ENCODE measurements at places on chromosomes 3 and 15. TPM values are rescaled to one million over a fixed set of nuclear protein-coding genes. Genes with fewer than 3 reads are reported as not detected.

Gene MED12L
- 0.26 TPM for total RNA-seq

Gene NUP210
- 171 TPM for total RNA-seq

Gene BLM
- 33.6 TPM for total RNA-seq

Gene RASL12
- not detected for total RNA-seq

Gene TBC1D21
- total RNA-seq = not detected

Gene PTH1R
- not detected for total RNA-seq

Gene ABHD2
- 64.5 TPM for total RNA-seq

Gene ZNF662
- 0.71 TPM for total RNA-seq

Gene MEGF11
- not detected for total RNA-seq

Gene SST
- total RNA-seq = not detected

Gene ENTPD3
- not detected for total RNA-seq

Gene MFAP1
- 26.1 TPM for total RNA-seq

Gene HCLS1
- total RNA-seq = 343 TPM

Gene TNNC1
- total RNA-seq = 2.1 TPM

Gene CPNE4
- total RNA-seq = not detected

Gene BTLA
- 72.1 TPM for total RNA-seq

Gene LYZL4
- not detected for total RNA-seq

Gene REC114
- not detected for total RNA-seq

Gene PDCD6IP
- 181 TPM for total RNA-seq

Gene HDC
- total RNA-seq = not detected

Gene CLDN18
- not detected for total RNA-seq

Gene HTR3E
- total RNA-seq = not detected

Gene GCNT3
- not detected for total RNA-seq

Gene CCR1
- 1.5 TPM for total RNA-seq

Gene FMN1
- total RNA-seq = not detected

Gene PARP3
- total RNA-seq = 23.2 TPM

Gene SLC22A14
- not detected for total RNA-seq

Gene GATA2
- not detected for total RNA-seq

Gene SRGAP3
- total RNA-seq = 5.8 TPM

Gene CHRNA5
- 1.4 TPM for total RNA-seq

Gene CD276
- total RNA-seq = 0.20 TPM

Gene HDDC3
- 29.2 TPM for total RNA-seq

Gene PRR20G
- total RNA-seq = not detected

Gene PML
- total RNA-seq = 92.3 TPM

Gene C2CD4A
- total RNA-seq = not detected

Gene VWA5B2
- not detected for total RNA-seq

Gene SLC25A38
- total RNA-seq = 38.6 TPM

Gene NLGN1
- not detected for total RNA-seq

Gene ASB14
- total RNA-seq = not detected

Gene DOCK3
- 1.4 TPM for total RNA-seq

Gene KBTBD13
- not detected for total RNA-seq

Gene UBA7
- 207 TPM for total RNA-seq

Gene FGF7
- total RNA-seq = not detected

Gene ZBTB20
- total RNA-seq = 12.0 TPM

Gene ANKRD63
- 0.23 TPM for total RNA-seq

Gene CCDC13
- total RNA-seq = 0.28 TPM

Gene NFKBIZ
- 74.8 TPM for total RNA-seq

Gene ATG7
- 25.0 TPM for total RNA-seq

Gene KNL1
- total RNA-seq = 40.6 TPM

Gene ALDH1L1
- not detected for total RNA-seq

Gene GPR176
- 0.07 TPM for total RNA-seq

Gene OR5H6
- not detected for total RNA-seq

Gene SLC12A8
- total RNA-seq = 0.34 TPM

Gene DAZL
- not detected for total RNA-seq

Gene SUSD5
- not detected for total RNA-seq
